ENCODE measurements at places on chromosomes 4 and X.
A peak's percentile ranks its signal among the peaks of the same experiment; 100 is the strongest.

- DNase-seq: no peak
Measured at GRCh38 chr4:64729561-64729960, 320.3 kb upstream of the TECRL start.

- DNase-seq: no peak
Measured at GRCh38 chr4:188332265-188332664, 193.0 kb downstream of the TRIML1 start.

GRCh38 chr4:140637836-140638235 lies 69.1 kb upstream of the UCP1 start:
- DNase-seq: peak; percentile 69

GRCh38 chr4:163535657-163536056 lies 41.2 kb downstream of the TMA16 start:
- DNase-seq: no peak

DNA sequence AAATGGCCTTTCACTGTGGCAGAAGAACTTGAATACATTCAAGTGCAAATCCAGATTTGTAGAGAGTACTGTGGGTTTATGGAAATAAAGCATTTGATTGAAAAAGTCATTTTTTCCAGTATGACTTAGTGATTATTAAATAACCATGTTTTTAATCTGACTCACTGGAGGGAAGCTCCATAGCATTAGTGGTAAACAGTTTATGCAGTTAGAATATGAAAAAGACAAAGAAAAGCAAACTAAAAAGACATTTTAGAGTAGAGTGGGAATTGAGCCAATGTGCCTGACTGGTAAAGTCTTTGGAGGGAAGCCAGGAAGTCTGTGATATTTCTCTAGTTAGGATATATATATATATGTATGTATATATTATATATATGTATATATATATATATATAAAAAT lies 53.4 kb downstream of the FAT4 start:
- peak; percentile 1 for DNase-seq

GRCh38 chr4:69910016-69910782 lies 20.7 kb upstream of the CSN1S1 start:
- no peak for DNase-seq

GRCh38 chr4:125267630-125268029 lies 47.1 kb upstream of the FAT4 start:
- DNase-seq: no peak

DNA sequence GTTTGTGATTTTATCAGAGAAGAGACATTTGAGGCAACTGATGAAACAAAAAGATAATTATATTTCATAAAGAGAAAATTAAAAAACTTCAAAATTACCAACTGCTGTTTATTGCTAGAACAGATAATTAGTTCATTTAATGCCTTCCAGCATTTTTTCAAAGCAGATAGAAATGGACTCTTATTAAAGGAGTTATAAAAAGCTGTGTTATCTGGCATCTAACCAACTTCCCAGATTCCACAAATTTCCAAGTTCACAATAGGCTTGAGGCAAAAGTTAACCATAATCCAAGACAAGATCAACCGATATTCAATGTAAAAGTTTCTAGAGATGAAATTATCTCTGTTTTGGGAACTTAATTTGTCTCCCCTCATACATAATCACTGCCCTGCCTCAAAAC lies 152.4 kb downstream of the TSPAN5 start:
- no peak for DNase-seq

GRCh38 chr4:55926610-55927009 lies 22.1 kb upstream of the CEP135 start:
- DNase-seq: no peak
